ENCODE measurements at places on chromosomes 1 and 21. TPM values are rescaled to one million over a fixed set of nuclear protein-coding genes. Genes with fewer than 3 reads are reported as not detected.

DNA sequence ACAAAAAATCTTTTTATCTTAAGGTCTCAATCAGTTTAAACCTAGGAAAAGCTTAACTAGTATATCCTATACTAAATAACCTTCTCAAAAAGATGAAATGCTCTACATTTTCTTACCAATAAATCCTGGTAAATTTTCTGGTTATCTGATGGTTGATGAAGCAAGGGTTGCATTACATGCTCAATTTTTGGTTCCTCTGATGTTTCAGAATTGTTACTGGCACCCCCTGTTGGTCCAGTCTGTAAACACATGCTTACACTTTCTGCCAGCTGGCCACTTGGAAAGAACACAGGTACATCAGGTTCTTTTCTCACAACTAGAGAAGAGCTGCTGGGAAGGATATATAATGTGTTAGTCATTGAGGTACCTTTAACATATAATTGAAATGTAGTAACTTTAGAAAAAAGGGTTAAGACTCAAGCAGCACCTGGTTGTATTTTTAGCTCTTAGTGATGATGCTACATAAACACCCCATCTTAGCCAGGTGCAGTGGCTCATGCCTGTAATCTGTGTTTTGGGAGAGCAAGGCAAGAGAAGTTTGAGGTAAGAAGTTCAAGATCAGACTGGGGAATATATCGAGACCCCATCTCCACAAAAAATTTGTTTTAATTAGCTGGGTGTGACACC lies 30.9 kb upstream of the TAL1 start:
- H3K36me3 ChIP-seq, result no peaks in the 10 kb centered on the region
- H3K4me3 ChIP-seq, result no peak overlapping the region
- H3K27me3 ChIP-seq, result no peaks in the 10 kb centered on the region
- no peak overlapping the region for H3K27ac ChIP-seq

PGLYRP3 gene
- not detected for total RNA-seq

DNA sequence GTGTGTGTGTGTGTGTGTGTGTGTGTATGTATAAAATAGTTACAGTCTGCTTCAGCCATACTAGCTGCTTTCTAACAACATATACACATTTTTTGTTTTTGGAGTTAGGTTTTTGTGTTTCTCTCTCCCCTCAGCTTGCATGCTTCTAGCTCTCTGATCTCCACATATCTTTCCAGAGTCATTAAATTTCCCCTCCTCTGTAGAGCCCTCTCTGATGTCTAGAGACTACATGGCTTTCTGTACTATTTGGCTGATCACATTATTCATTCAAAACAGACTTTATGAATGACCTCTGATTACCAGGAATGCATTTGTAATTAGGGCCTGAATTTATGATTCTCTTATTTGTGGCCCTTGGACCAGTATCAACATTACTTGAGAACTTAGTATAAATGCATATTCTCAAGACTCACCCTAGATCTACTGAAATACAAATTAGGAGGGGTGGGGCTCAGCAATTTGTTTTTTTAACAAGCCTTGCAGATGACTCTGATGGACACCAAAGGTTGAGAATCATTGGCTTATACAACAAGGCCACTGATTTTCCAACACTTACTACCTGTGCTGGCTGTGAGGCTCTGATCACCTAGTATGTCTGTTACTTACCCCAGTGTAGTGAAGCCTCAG lies 104.5 kb downstream of the PTBP2 start:
- H3K27me3 ChIP-seq, result no peaks in the 10 kb centered on the region
- DNase-seq, result no peak
- no peak overlapping the region for H3K27ac ChIP-seq
- H3K4me3 ChIP-seq, result no peak overlapping the region
- no peaks in the 10 kb centered on the region for H3K36me3 ChIP-seq

GRCh38 chr1:923131-923990 lies at the start of gene SAMD11:
SAMD11 (plus strand) TSS chr1:923923; CDS start chr1:924432, 509 bp downstream.
- peak; percentile 78 for DNase-seq
- H3K27ac ChIP-seq, result no peak within 1 kb of the TSS
- peaks cover 3% of the 10 kb centered on the region for H3K27me3 ChIP-seq

OR2L3 gene
- under 0.01 TPM for total RNA-seq

TADA1 gene
- total RNA-seq, result 12.9 TPM

ZBTB17 gene
- 10.4 TPM for total RNA-seq

- H3K4me1 ChIP-seq, result no peaks in the 10 kb centered on the region
- H3K36me3 ChIP-seq, result peaks cover 11% of the 10 kb centered on the region
- no peak within 1 kb of the TSS for H3K27ac ChIP-seq
- H3K27me3 ChIP-seq, result no peaks in the 10 kb centered on the region
- H3K4me3 ChIP-seq, result no peak within 1 kb of the TSS
- no peak for DNase-seq
Observed at GRCh38 chr1:33320619-33321165, at the start of gene A3GALT2. A3GALT2 (minus strand) TSS chr1:33321098; CDS start chr1:33321098, 0 bp downstream.

GRCh38 chr1:109796484-109797302 lies 33.0 kb upstream of the EPS8L3 start:
- H3K27ac ChIP-seq, result no peak overlapping the region
- no peaks in the 10 kb centered on the region for H3K36me3 ChIP-seq
- no peaks in the 10 kb centered on the region for H3K27me3 ChIP-seq
- peaks cover 2% of the 10 kb centered on the region for H3K4me1 ChIP-seq
